ENCODE measurements at places on chromosomes 2 and 18. TPM values are rescaled to one million over a fixed set of nuclear protein-coding genes. Genes with fewer than 3 reads are reported as not detected.

GRCh38 chr2:161337247-161337646 is 29.0 kb downstream of the PSMD14 start:
- DNase-seq: no peak

ANTXR1 gene
- 69.0 TPM for total RNA-seq

DNA sequence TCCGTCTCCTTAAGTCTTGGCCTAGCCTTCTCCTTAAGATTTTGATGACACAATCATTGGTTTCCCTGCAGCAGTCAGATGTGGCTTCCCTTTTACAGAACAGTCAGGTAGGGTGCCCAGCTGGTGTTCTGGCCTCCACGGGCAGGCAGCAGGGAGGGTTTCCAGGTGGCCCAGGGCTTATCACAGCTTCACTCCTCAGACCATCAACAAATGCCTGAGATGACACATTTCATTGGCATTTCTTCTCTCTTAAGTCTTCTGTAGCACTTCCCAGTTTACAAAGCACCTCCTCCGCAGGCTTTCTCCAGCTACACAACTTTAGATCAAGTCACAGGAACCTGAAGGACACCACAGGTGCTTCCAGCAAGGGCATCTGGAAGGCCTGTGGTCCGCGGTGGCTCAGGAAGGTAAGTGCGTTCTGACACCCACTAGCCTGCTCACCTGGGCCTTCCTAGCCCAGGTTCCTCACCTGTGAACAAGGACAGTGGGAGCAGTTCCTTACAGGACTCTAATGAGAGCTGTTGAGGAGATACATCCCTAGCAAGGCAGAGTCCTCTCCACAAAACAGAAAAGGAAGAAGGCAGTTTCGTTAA is 37.6 kb downstream of the PTPN18 start:
- no peak for DNase-seq

DNA sequence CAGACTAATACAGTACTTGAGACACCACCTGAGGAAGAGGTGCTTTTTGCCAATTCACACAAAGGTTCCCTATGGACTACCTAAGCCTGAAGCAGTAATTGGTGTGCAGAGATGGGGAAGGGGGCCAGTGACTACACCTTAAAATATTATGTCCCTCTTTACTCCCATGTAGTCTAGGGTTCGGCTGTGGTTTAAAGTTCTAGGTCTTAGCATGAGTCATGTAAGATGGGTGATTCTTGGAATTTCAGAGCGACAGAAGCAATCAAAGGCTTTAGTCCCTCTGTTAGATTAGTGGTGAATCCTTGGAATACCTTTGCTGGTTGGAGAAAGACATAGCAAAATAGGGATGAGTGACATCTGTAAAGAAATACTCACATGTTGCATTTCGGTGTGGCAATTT is 14.3 kb upstream of the CCDC85A start:
- no peak for DNase-seq

IL1RL1 gene
- total RNA-seq: 6.1 TPM

DNA sequence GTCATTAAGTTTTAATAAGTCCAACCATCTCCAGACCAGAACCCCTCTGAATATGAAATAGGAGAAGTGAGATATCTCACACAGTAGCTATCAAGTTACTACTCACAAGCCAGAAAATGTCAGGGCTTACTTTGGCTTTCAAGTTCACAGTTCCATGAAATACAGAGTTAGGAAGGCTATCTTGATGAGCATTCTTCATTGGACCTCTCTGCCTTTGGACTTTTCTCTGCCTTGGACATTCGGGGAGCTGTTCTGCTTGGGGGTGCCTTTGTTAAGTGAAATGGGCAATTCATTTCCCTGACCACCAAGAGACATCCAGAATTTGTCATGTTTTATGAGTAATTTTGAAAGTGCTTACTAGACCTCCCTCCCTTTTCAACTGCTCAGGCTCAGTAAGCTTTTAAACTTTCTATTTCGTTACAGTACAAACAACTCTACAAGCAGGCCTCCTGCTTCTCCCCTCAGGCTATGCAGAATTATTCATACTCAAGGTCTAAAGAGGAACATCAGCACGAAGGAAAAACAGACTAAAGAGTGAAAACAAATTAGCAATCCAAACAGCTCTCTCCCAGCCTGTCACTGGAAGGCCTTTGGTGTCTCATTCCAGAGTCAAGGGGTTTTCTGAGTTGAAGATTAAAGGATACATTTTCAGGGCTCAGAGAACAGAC is 95.3 kb downstream of the MREG start:
- no peak for DNase-seq

Data from tibial nerve (tissue), 4 donors.